ENCODE measurements at places on chromosomes 6 and 20.

- no peak for DNase-seq
These were observed 17.9 kb downstream of the CUL9 start for GRCh38 chr6:43199912-43200311.

DNA sequence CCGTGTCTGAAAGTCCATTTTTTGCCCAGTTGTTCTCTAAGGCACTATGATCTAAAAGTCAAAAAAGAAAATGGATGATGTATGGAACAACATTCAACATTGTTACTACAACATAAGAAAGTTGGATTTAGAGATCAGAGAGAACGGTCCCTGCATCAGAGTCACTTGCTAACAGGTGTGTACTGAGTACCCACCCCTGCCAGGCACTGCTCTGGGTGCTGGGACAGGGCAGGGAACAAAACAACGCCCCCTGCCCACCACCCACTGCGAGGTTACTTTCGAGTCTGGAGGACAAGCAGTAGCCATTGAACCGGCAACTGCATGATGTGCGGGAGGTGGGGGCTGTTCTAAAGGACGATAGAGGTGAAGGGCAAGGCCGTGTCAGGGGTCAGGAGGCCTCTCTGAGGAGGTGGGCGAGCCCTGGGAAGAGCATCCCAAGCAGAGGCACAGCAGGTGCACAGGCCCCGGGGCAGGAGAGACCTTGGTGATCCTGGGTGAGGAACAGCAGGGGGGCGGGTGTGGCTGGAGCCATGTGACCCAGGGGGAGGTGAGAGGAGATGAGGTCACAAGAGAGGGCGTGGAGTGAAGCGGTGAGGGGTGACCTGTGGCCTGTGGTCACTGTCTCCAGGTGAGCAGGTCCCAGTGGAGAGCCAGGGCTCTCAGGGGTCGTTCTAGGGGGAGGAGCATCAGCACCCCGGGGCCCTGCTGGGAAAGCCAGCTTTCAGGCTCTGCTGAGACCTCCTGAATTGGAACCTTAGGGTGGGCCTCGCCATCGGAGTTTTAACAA is 197.5 kb upstream of the SULF2 start:
- DNase-seq, result no peak

GRCh38 chr6:82270881-82271635 is 23.5 kb upstream of the IBTK start:
- DNase-seq, result no peak

GRCh38 chr20:42611889-42612837 is 577.5 kb downstream of the PTPRT start:
- no peak for DNase-seq

- DNase-seq, result no peak
These were observed 480.2 kb upstream of the CHD6 start for GRCh38 chr20:42098418-42098817.

- no peak for DNase-seq
These were observed 172.8 kb downstream of the FRK start for GRCh38 chr6:115887891-115888290.

- DNase-seq, result no peak
These were observed 29.6 kb downstream of the CAP2 start for GRCh38 chr6:17423026-17423425.

GRCh38 chr6:71114986-71115385 is 158.1 kb upstream of the B3GAT2 start:
- DNase-seq, result no peak
